ENCODE measurements at places on chromosomes 13 and 19. TPM values are rescaled to one million over a fixed set of nuclear protein-coding genes. Genes with fewer than 3 reads are reported as not detected.

The HCN2 gene
- 0.52 TPM for total RNA-seq

The SPACA4 gene
- total RNA-seq = not detected

- DNase-seq = no peak
Measured at GRCh38 chr19:47418692-47419029, 666 bp downstream of the MEIS3 start.

The TNNI3 gene
- not detected for total RNA-seq

- DNase-seq = no peak
Measured at GRCh38 chr13:25811506-25811905, 240.3 kb downstream of the SHISA2 start.

DNA sequence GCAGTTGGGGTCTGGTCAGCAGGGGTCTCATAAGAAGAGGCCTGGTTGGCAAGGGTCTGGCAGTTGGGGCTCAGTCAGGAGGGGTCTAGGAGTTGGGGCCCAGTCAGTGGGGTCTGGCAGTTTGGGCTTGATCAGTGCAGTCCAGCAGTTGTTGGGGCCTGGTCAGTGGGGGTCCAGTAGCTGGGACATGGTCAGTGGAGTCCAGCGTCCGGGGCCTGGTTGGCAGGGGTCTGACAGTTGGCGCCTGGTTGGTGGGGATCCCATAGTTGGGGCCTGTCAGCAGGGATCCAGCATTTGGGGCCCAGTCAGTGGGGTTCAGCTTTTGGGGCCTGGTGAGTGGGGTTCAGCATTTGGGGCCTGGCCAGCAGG is 60.5 kb upstream of the TPM4 start:
- DNase-seq = no peak

GRCh38 chr13:75739244-75739868 is 103.2 kb downstream of the LMO7 start:
- DNase-seq = no peak

The DCUN1D2 gene
- total RNA-seq = 22.2 TPM

The MATK gene
- 27.5 TPM for total RNA-seq

The DIS3 gene
- 45.0 TPM for total RNA-seq

The FUT2 gene
- not detected for total RNA-seq

DNA sequence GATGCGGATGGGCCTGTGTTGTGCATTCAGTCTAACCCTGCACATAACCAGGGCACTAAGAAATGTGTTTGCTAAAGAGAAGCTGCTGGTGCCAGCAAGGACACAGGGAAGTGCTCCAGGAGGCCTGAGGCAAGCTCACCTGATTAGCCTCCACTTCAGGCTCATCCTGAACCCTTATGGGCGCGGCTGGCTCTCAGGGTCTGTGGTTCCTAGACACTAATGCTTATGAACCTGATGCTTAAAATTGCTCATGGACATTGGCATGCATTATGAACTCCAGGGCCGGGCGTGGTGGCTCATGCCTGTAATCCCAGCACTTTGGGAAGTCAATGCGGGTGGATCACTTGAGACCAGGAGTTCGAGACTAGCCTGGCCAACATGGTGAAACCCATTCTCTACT is 34.3 kb downstream of the SERP2 start:
- no peak for DNase-seq

GRCh38 chr13:110349239-110349638 is 42.2 kb downstream of the COL4A2 start:
- DNase-seq = no peak

DNA sequence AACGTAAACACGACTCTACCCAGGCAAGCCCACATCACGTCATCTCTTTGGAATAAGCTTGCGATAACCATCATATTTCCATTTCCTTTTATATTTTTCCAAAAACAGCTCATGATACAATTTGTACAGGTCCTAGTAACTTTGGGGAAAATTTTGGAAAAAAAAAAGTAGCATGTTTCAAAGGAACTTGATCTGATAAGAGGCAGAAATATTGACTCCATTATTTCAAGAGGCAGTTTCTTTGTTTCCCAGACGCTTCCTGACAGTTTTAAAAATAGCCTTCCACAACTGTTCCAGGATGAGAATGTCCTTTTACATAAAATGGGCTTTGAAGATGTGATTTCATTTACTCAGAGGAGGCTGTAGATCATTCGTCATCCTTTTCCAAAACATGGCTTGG is 23.1 kb downstream of the KLF2 start:
- no peak for DNase-seq

The HAUS8 gene
- 28.8 TPM for total RNA-seq

DNA sequence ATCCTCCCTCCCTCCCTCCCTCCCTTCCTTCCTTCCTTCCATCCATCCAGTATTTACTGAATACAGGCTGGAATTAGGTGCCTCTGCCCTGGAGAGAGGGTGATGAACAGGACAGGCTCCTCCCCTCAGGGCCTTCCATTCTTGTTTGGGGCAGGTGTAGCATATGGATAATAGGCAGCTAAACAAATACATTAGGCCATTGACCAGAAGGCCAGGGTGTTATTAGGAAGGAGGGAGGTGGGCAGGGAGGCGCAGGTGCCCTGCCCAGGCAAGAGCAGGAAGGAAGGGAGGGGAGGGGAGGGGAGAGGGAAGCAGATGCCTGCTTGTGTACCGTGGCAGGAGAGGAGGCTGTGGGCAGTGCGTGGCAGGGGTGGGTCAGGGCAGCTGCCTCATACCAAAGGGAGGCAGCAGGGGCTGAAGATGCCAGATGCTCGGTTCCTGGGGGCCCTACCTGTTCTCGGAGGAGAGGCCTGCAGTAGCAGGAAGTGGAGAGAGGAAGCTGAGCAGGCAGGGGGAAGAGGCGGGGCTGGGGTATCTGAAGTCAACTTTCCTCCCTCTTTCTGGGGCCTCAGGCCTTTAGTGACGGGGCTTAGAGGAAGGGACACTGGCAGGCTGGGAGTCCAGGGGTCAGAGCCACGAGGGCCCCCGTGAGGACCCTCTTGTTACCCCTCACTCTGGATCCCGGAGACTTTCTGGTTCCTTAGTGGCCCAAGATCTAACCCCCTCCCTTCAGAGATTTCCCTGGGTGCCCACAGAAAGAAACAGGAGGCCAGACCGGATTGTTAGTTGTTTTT is at the start of gene RINL:
Gene RINL, minus strand, starts transcription at position 495 of the 794 bp plus-strand sequence. CDS start 1,533 bp downstream, outside the sequence.
- DNase-seq = peak; percentile 62

DNA sequence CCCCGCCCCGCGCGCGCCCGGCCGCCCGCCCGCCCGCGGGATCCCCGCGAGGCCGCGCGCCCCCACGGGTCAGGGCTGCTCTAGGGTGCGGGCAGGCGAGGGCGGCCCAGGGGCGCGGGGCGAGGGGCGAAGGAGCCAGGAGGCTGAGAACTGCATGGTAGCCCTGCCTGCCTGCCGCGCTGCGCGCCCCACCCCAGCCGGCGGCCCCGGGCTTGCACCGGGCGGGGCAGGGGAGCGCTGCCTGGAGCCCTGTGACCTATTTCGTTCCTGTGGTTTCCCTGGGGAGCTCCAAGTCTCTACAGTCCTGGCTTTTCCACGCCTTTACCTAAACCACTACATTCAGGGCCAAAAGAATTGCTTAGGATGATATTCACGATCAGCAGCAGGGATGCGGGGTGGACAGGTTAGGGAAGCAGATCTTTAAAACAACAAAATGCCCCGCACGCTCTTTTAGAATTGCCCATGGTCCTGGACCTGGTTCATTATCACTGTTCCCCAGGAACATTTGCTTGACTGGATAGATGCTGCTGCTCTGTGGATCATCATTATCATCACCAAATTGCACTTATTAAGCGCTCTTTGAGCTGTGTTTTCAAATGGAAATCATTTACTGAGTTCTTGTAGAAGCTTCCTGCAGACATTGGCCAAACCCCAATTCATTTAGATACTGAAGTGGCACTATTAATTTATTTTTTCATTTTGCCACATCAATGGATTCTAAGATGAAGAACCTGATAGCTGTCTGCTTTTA is 421 bp upstream of the GPR12 start:
- no peak for DNase-seq

- no peak for DNase-seq
Measured at GRCh38 chr13:36454987-36455386, 22.7 kb downstream of the CCNA1 start.

DNA sequence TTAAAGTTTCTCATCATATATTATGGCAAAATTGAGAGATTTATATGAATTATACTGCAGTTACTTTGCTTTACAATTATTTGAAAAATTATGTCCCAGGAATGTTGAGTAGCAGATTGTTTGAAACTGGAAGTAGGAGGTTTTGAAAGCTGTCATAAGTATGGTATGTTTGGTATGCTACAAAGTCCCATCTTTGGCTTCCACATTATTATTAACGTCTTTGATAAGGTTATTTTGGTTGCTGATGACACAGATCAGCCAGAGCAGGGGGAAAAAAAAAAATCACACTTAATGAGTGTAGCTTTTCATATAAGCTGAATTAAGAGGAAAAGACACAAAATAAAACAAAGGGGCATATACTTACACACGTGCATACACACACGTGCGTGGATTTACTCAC is 130.1 kb downstream of the SLITRK1 start:
- DNase-seq = no peak

GRCh38 chr19:46733690-46734292 is 12.1 kb upstream of the FKRP start:
- no peak for DNase-seq

The ZNF547 gene
- 2.0 TPM for total RNA-seq

- DNase-seq = no peak
Measured at GRCh38 chr13:48782429-48782840, 128.7 kb downstream of the CYSLTR2 start.

DNA sequence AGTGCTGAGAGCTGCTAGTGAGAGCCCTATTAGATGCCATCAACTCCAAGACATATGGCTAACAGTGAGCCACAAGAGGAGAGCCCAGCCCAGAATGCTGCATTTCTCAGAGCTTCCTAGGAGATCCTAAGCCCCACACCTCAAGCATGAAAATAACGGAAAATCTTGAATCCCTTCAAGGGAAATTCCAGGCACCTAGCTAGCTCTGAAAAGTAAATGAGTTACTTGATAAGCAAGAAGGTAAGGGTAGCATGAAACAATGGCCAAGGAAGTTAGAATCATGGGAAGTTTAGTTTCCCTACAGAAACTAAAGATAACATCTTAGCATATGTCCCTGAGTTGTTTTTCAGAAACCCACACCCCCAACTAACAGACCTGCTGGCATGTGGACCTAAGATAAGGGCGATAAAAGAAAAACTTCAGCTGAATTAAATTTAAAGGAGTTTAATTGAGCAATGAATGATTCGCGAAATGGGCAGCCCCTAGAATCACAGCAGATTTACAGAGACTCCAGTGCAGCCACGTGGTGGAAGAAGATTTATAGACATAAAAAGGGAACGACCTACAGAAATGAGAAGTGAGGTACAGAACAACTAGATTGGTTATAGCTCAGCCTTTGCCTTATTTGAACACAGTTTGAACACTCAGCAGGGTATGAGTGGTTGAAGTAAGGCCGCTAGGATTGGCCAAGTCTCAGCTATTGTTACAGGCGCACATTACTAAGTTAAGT is 301.3 kb upstream of the DACH1 start:
- no peak for DNase-seq

Data from activated T-helper 2 cell treated with anti-CD3 and anti-CD28 coated beads, Interferon-gamma antibody, Interleukin-2, Interleukin-4, amounts not matched to agents 10 μg/mL and 5 μg/mL and 100 μg/mL, durations not matched to agents 14 hours and 24 hours and 36 hours (primary cell).